Activated gamma-delta T cell treated with anti-CD3 and anti-CD28 coated beads, Interleukin-2, amount 50 U/mL, for 16 hours (primary cell): ENCODE measurements at places on chromosomes 7 and 10.

DNA sequence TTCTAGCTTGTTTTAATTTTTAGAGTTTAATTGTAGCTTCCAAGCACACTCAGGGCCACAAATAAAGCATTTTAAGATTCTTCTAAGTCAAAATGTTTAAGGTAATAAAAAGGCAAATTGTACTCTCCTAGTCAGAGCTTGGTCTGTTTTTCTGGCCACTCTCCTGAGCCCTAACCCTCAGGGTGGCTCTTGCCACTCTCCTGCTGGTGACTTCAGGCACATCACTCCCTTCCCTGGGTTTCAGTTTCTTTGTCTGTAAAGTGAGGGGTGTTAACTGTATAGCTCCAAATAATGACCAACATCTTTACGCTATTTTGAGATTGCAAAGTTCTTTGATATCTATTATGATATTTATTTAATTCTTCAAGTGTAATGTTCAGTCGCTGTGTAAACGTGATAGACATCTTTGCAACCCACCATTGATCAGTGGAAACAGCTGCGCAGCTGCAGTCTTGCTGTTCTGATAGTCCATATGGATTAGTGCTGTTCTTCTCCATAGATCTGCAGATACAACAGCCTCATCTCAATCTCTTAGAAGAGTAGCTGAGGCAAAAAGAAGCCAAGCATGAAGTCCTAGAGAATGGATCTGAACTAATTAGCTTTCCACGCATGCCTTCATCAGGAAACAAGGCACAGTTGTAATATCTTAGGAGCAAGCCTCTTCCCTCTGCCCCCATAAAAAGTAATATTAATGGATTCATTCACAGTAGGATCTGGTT lies 189.9 kb downstream of the PLPP4 start:
- DNase-seq, result no peak

GRCh38 chr7:117588352-117588794 lies 108.5 kb downstream of the CFTR start:
- no peak for DNase-seq

DNA sequence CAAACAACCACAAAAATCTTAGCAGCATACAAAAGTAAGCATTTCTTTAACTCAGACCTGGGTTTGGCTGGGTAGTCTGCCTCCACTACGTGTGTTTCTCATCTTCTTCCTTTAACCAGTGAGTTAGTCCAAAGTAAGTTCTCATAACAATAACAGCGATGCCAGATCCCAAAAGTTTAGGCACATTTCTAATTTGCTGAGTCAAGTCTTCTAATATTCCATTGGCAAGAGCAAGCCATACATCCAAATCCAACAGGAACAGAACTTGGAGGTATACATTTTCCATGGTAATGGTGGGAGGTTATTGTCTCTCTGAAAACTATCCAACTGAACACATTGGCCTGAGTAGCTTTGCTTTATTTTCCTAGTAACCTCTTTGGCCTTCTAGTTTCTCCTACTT lies 115.7 kb upstream of the CNTNAP2 start:
- DNase-seq, result no peak

DNA sequence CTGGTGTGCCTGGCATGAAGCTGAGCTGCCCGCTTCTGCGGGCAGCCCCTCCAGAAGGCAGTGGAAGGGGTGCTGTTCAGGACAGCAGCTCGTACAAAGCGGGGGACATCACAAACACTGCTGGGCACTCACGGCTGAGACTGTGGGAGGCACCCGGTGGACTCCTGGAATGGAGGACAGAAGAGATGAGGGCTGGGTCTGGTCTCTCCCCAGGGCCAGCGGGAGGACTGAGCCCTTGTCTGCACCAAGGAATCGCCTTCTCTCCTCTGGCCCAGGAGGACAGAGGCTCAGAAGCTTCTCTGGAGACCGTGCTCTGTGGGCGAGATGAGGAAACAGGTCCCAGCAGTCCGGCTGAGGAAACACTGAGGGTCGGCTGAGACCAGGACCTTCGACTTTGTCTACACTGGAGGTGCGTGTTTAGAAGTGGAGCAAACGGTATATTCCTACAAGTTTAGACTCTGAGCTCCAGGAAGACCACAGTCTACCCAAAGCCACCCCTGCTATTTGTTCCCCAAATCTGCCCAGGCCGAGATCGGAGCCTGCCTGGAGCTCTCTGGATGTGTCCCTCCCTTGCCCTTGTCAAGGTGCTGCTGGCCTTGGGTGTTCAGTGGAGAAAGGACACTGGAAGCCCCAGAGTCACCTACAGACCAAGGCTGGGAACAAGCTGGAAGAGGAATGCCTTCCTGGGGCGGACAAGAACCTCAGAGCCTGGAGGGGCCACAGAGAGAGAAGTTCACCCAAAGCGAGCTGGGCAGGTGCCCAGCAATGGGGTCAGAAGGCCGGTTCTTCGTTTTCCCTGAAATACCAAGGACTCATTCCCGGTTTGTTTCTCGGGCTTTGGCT lies 12.9 kb upstream of the INPP5A start:
- DNase-seq, result no peak

- DNase-seq, result no peak
Observed at GRCh38 chr7:155170331-155170730, 100.2 kb downstream of the HTR5A start.
